ENCODE measurements at places on chromosomes 16 and 17.

DNA sequence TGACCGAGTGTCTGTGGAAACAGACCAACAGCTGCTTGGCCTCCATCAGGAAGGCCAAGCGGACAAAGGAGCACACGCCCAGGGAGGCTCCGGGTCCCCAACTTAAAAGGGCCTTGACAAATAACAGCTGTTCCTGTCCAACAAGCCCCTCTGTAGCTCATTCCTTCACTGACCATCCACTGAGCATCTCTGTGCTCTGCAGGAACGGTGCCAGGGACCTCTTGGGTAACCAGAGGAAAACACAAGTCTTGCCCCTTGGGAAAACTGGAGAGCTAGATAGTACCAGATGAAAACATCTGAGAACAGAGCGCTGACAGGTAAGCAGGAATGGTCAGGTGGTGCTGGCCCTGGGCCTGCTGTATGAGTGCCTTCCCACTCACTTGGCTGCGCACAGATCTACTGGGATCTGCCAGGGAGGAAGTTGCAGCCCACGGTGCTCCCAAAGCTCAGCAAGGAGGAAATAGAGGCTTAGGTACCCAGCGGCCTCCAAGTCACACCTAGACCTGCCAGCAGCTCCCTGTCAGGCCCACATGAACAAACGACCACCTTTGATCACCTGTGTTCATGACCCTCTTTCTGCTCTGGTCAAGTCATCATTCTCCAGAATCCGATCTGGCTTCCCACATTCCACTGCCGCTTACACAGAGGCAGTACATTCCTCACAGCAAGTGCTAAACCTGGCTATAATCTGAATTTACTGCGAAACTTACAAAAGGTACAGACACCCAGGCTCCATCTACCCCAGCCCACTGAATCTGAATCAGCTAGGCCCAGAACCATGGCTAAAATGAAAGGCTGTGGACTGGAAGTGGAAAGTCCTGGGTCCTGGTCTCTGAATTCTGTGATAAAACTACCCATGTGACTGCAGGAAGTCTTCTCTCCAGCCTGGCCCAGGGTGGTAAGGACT lies 12.5 kb downstream of the DCAKD start:
- no peak for DNase-seq

DNA sequence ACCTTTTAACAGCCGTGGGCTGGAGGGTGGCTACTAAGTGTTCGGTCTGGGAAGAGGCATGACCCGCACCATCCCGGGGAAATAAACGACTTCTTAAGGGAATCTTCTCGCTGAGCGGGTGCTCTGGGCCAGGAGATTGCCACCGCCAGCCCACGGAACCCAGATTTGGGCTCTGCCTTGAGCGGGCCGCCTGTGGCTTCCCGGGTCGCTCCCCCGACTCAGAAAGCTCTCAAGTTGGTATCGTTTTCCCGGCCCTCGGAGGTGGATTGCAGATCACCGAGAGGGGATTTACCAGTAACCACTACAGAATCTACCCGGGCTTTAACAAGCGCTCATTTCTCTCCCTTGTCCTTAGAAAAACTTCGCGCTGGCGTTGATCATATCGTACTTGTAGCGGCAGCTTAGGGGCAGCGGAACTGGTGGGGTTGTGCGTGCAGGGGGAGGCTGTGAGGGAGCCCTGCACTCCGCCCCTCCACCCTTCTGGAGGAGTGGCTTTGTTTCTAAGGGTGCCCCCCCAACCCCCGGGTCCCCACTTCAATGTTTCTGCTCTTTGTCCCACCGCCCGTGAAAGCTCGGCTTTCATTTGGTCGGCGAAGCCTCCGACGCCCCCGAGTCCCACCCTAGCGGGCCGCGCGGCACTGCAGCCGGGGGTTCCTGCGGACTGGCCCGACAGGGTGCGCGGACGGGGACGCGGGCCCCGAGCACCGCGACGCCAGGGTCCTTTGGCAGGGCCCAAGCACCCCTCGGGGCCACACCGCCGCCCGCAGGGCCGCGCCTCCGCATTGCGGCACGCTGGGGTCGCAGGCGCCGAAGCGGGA lies 3.6 kb upstream of the CBX4 start:
- no peak for DNase-seq

- peak; percentile 88 for DNase-seq
Measured at GRCh38 chr17:7916808-7917207, 719 bp upstream of the RNF227 start.

DNA sequence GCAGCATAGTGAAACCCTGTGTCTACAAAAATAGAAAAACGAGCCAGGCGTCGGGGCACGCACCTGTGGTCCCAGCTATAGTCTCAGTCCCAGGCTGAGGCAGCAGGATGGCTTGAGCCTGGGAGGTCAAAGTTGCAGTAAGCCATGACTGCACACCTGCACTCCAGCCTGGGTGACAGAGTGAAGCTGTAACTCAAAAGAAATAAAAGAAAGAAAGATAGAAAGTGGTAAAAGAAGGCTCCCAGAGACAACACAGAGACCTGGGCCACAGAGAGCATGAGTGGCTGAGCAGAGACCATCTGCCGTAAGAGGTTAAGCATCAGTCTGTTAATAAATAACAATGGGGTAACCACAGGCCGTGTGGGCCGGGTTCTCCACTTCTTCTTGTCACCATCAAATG lies 15.3 kb upstream of the HEXD start:
- DNase-seq: no peak

DNA sequence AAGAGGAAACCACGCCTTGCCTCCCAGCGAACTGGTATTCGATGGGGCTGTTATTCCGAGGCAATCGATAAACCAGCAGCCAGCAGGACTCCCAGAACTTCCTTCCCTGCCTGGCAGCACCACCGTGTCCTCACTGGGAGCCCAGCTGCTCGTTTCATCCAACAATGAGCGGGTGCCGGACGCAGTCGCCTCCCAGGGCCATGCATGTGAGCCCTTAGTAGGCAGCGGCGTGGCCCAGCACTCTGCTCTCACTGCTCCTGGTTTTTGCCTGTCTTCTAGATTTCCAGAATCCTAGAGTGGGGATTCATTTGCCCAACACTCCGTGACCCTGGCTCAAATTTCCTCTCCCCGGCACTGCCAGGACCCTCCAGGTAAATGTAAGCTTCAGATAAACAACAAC lies 29.1 kb upstream of the RASD1 start:
- DNase-seq: no peak

- no peak for DNase-seq
Measured at GRCh38 chr16:30605158-30605557, 5.0 kb downstream of the ZNF689 start.

DNA sequence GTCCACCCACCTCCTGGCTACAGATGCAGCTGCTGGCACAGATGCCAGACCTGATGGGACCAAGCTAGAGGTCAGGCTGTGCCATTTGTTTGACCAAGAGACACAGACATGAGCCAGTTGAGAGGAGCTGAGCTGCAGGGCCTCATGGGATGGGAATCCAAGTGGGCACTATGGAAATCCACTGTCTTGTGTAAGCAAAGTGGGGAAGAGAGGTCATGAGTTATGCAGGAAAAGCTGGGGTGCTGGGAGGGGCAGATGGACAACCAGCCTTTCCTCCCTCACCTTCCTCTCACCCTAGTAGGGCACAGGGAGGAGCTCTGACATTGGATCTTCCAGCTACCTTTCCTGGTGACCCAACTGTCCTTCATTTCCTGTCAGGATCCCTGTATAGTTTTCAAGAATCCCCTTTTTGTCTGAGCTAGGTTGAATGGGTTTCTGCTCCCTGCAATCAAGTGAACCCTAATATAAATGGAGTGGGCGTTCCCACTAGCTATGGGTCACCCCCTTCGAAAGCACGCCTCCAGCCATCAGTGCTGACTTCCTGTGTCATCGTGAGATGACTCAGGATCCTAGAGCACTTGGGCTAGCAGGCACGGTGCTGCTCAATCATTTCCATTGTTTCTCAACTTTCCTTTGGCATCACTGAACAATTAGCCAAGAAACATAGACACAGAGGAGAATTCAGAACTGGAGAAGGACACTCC lies 13.6 kb downstream of the ATPAF2 start:
- peak; percentile 59 for DNase-seq

Data from amniotic epithelial cell (primary cell).